Adrenal gland (tissue), 19 donors: ENCODE measurements at places on chromosomes 3 and 15. TPM values are rescaled to one million over a fixed set of nuclear protein-coding genes. Genes with fewer than 3 reads are reported as not detected.

ATP13A5 gene
- not detected for polyA plus RNA-seq

DNA sequence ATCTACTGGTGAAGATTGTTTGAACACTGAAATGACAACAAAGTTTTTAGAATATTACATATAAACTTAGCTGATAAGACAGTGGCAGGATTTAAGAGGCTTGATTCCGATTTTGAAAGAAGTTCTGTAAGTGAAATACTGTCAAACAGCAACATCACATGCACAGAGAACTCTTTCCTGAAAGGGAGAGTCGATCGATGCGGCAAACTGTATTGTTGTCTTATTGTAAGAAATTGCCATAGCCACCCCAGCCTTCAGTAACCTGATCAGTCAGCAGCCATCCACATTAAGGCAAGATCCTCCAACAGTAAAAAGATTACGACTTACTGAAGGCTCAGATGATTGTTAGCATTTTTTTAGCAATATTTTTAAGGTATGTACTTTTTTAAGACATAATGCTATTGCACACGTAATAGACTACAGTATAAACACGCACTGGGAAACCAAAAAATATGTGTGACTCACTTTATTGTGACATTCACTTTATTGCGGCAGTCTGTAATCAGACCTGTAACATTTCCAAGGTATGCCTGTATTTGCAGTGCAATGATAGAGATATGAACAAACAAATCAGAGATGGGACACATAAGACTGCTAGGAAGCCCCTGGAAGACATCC, 225.6 kb upstream of the UBE2E1 start:
- no peaks in the 10 kb centered on the region for H3K36me3 ChIP-seq
- DNase-seq: no peak
- no peaks in the 10 kb centered on the region for H3K4me1 ChIP-seq

DNA sequence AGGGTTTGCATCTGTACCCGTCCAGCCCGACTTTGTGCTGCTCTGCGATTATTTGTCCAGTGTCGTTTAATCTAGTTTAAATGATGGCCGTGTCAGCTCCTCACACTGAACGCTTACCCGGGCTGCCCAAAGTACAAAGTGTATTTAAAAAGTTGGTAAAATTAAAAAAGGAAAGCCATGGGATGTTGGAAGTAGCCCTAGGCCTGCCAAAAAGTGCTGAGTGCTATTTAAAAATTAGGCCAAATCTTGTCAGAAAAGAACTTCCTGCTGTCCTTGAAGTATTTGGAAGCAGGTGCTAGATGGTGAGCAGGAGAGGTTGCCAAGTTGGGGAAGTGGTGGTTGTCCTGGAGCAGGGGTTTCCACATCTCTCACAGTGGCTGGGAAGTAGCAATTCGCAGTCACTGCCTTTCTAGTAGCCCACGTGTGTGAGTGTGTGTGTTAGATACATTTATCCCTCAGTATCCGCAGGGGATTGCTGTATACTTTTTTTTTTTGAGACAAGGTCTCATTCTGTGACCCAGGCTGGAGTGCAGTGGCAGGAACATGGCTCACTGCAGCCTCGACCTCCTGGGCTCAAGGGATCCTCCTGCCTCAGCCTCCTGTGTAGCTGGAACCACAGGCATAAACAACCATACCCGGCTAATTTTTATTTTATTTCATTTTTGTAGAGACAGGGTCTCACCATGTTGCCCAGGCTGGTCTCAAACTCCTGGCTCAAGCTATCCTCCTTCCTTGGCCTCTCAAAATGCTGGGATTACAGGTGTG, 664 bp downstream of the PPCDC start:
- H3K36me3 ChIP-seq: no peaks in the 10 kb centered on the region
- peak overlapping the region; percentile 81 for H3K27ac ChIP-seq
- DNase-seq: peak; percentile 50
- H3K4me1 ChIP-seq: peaks cover 20% of the 10 kb centered on the region

DNA sequence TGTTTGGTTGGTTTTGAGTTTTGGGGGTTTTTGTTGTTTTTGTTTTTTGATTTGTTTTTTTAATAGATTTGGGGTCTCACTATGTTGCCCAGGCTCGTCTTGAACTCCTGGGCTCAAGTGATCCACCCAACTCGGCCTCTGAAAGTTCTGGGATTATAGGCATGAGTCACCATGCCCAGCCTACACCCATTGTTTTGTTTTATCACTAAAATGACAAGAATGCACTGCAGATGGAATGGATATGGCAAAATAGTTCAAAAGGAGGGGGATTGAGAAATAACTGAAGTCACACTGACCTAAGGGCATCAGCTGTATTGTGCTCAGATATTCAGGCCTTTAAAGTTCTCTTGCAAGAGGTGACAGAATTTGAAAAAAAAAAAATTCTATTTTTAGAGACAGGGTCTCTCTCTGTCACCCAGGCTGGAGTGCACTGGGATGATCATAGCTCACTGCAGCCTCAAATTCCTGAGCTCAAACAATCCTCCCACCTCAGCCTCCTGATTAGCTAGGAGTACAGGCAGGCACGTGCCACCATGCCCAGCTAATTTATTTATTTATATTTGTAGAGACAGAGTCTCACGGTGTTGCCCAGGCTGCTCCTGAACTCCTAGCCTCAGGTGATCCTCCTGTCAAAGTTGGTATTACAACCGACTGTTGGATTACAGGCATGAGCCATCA, 4.4 kb upstream of the RASA2 start:
- peaks cover 13% of the 10 kb centered on the region for H3K4me1 ChIP-seq
- H3K4me3 ChIP-seq: no peak overlapping the region

GRCh38 chr15:100338971-100339444, 2.8 kb downstream of the ADAMTS17 start:
- no peaks in the 10 kb centered on the region for H3K36me3 ChIP-seq
- no peak overlapping the region for H3K27ac ChIP-seq
- peak; percentile 75 for DNase-seq
- H3K4me3 ChIP-seq: no peak overlapping the region
- no peaks in the 10 kb centered on the region for H3K27me3 ChIP-seq
- peaks cover 4% of the 10 kb centered on the region for H3K4me1 ChIP-seq

- H3K27me3 ChIP-seq: no peaks in the 10 kb centered on the region
- no peak overlapping the region for H3K4me3 ChIP-seq
- no peaks in the 10 kb centered on the region for H3K4me1 ChIP-seq
- H3K36me3 ChIP-seq: no peaks in the 10 kb centered on the region
- no peak overlapping the region for H3K27ac ChIP-seq
These were observed 48.0 kb upstream of the C15orf39 start for GRCh38 chr15:75153565-75154276.

DNA sequence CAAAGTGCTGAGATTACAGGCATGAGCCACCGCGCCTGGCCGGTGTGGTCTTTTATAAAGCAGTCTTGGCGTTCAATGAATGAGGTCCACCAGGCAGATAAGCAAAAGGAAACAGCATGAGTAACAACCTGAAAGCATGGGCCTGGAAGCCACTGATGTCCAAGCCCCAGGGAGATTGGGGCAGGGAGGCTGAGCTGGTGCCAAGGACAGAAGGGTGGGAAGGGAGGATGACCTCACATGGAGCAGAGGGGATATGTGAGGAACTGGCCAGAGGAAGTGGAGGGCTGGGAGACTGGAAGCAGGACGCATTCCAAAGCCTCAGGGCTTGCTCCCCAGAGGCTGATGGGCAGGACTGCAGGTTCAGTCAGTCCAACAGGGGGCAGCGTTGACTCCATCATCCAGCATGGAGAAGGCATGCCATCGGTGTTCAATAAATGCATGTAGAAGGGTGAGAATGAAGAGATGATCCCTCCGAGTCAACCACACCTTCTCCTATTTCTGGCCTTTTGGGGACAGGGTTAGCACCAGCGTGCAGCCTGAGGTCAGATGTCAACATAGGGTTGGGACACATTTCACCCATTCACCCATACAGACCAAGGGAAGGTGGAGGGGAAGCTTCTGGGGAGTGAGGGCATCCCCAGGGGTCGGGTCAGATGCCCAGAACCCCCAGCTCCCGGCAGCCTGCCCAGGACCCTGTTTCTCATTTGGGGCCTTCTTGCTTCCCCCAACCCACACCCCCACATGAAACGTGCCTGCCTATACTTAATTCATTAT, 14.8 kb downstream of the MYL3 start:
- peak; percentile 25 for DNase-seq
- H3K4me3 ChIP-seq: no peak overlapping the region
- H3K27me3 ChIP-seq: no peaks in the 10 kb centered on the region

DNA sequence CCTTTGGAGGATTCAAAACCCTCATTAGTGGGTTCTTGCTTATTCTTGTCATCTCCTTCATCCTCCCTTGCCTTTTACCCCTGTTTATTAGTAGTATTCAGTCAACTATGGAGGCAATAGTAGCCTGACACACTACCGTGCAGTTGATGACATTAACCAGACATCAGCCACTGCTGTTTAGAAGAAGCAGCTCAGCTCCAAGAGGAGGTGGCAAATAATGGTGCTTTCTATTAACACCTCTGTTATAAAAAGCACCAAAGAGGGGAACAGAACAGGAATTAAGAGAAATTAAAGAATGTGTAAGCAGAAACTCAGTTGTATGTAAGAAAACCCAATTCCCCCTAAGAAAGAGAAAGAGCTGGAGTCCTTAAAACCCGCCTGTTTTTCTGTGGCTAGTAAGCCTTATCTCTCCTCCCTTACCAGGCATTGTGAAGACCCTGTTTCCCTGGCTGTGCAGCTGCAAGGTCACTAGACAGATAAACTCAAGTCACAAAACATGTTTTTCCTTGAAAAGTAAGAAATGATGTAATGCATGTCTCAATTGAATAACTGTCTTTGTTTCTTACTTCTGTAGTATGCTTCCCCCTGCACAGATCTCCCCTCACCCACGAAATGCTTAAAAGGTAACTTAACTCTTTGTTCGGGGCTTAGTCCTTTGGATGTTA, 21.2 kb downstream of the CCR4 start:
- H3K4me3 ChIP-seq: no peak overlapping the region
- no peaks in the 10 kb centered on the region for H3K4me1 ChIP-seq
- H3K27ac ChIP-seq: no peak overlapping the region
- H3K36me3 ChIP-seq: no peaks in the 10 kb centered on the region
- no peaks in the 10 kb centered on the region for H3K27me3 ChIP-seq
- no peak for DNase-seq
